ENCODE measurements at places on chromosomes 12 and 14.

GRCh38 chr12:39613525-39613924, 6.1 kb downstream of the ABCD2 start:
- no peak for DNase-seq

DNA sequence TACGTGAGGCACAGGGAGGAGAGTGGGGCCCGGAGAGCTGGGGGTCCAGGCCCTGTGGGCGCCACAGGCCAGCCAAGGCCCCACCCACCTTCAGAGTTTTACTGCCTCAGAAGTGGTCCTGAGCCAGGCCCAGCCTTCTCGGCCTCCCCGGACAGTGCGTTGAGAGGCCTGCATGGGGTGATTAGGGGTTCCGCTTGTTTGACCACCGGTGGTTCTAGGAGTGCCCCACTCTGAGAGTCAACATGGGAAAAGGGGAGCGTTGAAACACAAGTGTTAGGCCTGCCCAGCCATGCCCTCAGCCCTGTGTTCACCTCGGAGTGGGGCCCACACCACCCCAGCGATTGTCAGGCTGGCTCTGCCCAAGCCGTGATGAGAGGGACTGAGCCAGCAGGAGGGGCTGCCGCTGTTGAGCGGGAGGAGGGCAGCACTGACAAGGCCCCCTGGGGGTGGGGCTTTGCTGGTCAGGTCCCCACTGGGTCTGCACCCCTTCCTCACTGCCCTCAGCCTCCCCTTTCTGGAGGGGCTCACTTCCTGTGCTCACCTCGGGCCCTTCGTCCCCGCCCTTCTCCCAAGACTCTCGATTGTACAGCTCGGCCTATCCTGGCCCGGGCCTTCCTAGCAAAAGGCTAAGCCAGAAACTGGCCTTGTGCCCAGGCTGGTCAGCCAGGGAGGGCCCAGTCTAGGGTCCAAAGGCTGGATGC, 4.8 kb downstream of the CKB start:
- no peak for DNase-seq

- DNase-seq: no peak
Measured at GRCh38 chr12:31460024-31460423, 130.9 kb downstream of the DENND5B start.

- no peak for DNase-seq
Measured at GRCh38 chr12:124125203-124125871, 152.3 kb downstream of the ZNF664 start.

- no peak for DNase-seq
Measured at GRCh38 chr14:53953002-53953827, 3.4 kb downstream of the BMP4 start.

- no peak for DNase-seq
Measured at GRCh38 chr12:89236748-89237383, 115.4 kb downstream of the DUSP6 start.

GRCh38 chr12:10142976-10143589, 13.1 kb upstream of the CLEC7A start:
- no peak for DNase-seq

- DNase-seq: no peak
Measured at GRCh38 chr12:6768990-6769389, 2.8 kb downstream of the PTMS start.

DNA sequence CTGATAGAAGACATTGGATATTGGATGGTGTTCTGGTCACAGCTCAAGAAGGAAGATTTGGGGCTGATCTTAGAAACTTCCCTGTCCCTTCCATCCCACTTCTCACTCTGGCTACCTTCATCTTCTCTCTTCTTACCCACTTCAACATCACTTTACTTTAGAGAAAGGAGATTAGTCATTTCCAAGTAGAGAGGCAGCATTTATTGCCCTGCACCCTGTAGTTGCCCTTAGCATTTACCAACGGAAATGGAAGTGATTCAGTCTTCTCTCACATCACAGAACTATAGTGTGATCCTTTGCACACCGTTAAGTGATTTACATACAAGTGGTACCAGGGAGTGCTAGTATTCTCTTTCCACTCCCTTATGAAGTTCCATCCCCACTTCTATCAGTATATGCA, 52.4 kb downstream of the PHLDA1 start:
- no peak for DNase-seq

DNA sequence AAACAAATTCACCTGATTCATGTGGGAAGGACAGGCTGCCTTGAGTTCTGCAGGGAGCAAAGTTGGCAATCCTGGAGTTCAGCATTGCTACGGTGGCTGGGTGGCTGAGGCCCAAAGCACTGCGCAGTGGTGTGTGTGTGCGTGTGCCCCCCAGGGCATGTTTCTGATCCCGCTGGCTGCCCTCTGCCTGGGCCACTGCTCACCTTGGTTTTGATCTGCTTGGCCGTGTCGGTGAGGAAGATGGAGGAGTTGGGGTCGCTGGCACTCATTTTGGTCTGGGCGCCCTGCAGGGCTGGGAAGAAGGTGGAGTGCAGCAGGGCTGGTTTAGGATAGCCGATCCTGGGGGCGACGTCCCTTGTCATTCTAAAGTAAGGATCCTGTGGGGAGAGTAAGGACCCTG, 19.1 kb downstream of the SLC25A47 start:
- DNase-seq: no peak

DNA sequence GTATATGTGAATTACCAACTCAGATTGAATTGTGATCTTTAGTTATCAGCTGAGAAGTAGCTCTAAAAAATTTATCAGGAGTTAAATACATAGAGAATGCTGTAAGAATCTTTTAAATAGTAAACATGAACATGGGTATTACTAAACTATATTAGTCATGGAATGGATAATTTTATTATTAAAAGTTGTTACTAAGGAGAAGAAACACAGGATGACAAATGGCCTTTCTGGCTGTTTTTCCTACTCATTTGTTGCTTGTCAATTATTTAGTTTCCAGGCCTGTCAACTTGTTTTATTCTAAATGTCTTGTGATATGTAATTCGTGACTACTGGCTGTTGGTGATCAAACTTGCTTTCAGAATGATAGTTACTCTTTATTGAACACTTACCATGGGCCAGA, 58.7 kb downstream of the KTN1 start:
- no peak for DNase-seq

- no peak for DNase-seq
Measured at GRCh38 chr12:6956021-6956727, 5.0 kb downstream of the PTPN6 start.

DNA sequence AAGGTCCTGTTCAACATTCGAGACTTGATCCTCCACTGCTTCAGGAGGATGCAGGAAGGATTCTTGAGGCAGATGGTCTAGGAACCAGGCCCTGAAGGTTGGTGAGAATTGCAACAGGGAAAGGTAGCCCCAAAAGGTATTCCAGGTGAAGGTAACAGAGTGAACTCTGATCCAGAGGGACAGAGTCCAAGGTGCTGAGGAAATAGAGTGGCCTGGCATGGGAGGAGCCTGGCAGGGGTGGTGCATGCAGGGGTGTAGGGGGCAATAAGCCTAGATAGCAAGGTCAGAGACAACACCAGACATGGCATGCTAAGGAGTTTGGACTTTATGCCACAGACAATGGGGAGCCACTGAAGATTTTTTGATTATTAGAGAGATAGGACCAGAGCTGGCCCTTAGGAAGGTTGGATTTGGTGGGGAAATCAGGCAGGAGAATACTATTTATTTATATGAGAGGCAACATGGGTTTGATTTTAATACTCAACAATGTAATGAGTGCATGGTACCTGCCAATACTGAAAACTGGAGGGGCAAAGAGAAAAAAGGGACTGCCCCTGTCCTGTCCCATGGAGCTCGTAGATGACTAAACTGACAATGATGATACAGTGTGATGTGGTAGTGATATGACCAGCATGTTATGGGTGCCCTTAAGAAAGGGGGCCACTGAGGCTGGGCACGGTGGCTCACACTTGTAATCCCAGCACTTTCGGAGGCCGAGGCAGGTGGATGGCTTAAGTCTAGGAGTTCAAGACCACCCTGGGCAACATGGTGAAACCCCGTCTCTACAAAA, 50.5 kb upstream of the TMED10 start:
- DNase-seq: no peak

DNA sequence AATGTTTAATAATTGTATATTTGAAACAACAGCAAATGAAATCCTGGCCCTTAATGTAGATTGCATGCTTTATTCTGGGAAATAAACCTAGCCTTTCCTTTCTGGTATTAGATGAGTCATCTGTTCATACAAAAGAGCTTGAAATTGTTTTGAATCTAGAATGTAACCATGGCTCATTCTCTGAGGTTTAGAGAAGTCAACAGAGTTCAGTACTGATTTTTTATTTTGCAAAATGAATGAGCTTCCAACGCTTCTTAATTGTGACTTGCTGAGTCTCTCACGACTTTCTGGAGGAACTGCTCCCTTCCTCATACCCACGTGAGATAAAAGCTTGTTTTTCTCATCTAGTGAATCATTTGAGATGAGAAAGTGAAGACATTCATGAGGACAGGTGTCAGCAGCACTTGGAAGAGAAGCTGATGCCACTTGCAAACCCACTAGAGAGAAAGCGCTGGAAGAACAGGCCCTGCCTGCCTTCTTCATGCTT, 509.6 kb downstream of the VRK1 start:
- DNase-seq: no peak

GRCh38 chr14:102034301-102034700, 52.5 kb downstream of the HSP90AA1 start:
- DNase-seq: no peak

GRCh38 chr14:101175731-101176534, 272.4 kb upstream of the RTL1 start:
- DNase-seq: no peak

DNA sequence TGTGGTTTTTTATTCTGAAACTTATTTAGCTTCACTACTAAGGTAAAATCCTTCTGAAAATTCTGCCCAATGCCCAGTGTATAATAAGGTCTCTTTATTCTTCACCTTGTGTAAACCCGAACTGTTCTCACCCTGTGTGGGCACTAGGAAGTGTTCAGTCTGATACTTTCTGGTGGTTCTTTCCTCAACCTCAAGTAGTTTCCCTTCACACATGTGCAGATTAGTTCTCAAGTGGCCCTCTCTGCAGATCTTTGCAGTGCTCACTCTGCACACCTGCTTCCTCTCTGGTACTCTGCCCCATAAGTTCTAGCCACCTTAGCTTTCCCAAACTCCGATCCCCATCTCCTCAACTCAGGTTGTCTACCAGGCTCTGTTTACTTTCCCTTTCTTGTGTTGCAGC, 61.6 kb downstream of the RAD51B start:
- DNase-seq: no peak

GRCh38 chr12:30692470-30692869, 3.2 kb downstream of the IPO8 start:
- DNase-seq: no peak

DNA sequence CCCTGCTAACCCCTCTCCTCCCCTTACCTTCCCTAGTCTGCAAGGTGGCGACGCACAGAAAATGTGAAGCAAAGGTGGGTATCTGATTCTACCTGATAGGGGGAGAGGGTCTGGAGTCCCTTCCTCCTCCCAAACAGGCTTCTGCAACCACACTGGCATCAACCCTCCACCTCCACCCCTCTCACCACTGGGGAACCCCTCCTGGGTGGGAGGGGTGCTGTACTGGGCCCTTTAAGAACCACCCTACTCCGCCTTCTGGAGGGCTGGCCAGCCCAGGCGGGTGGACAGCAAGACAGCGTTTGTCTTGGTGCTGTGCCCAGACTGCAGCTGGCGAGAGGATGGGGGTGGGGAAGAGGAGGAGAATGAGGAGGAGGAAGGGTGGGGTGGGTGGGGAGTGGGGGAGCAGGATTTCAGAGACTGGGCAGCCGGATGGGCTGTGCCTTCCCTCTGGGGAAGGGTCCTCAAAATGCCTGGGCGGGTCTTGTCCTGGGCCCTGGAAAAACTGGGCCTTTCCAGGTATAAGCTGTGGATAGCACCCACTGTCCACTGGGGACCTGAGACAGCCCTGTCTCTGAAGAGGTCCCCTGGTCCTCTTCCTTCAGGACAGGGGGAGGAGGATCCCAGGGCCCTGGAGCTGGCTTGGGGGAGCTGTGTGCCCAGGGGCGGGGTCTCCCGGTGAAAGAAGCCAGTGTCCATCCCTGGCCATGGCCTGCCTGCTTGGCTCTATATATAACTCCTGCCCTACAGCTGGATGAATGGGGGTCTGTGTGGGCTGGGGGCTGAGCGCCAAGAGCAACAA, 2.8 kb downstream of the TNS2 start:
- DNase-seq: no peak

- no peak for DNase-seq
Measured at GRCh38 chr14:30223385-30223785, 295.7 kb upstream of the PRKD1 start.

GRCh38 chr12:123979566-123979965, 6.6 kb downstream of the ZNF664 start:
- no peak for DNase-seq
